Cortex of kidney (tissue), 1 donor: ENCODE measurements at places on chromosomes 11 and 22.

DNA sequence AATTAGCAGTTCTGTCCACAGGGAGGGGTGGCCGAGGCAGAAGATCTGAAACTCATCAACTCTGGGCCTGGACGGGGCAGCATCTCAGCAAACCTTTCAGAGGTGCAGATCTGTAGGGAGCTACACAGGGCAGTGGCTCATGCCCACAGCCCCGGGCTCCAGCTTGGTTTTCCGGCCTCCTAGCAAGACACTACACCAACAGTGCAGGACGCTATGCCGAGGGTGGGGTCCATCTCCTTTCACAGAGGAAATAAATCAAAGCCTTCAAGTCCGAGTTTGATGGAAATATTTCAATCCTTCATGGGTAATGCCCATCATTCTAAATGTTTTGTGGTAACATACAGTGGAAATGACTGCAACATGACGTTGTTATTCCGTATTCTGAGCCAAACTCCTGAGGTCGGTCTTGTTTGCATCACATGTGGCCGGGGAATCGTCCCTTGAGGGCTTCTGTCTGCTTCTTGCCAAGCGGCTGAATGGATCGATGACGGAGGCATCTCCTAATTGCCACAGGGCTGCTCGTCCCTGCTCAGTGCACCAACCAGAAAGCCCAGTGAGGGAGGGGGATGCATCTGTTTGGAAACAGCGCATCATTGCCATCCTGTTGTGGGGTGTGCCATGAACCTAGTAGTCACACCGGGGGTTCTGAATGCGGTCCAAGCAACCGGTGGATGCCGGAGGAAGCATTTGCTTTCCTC lies 30.0 kb downstream of the LINC01488 start:
- DNase-seq = no peak

DNA sequence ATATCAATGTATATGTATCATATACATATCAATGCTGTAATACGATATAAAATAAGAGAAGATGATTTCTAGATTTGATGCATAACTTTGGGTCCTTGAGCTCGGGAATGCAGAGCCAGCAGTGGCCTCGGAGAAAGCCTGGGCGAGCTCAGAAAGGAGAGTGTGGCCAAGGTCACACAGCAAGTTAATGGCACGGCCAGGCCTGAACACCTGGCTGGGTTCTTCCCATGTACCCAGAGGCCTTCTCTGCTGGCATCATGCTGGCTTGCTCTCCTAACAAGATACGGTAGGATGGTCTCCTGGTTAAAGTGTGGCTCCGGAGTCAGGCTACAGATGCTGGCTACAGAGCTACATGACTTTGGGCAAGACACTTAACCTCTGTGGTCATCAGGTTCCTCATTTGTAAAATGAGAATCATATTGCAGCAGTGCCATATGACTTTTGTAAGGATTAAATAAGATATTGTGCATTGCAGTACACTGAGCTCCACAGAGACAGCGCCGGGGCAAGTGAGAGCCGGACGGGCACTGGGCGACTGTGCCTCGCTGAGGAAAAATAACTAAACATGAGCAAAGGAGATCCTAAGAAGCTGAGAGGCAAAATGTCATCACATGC lies 29.9 kb downstream of the TPST2 start:
- DNase-seq = no peak

DNA sequence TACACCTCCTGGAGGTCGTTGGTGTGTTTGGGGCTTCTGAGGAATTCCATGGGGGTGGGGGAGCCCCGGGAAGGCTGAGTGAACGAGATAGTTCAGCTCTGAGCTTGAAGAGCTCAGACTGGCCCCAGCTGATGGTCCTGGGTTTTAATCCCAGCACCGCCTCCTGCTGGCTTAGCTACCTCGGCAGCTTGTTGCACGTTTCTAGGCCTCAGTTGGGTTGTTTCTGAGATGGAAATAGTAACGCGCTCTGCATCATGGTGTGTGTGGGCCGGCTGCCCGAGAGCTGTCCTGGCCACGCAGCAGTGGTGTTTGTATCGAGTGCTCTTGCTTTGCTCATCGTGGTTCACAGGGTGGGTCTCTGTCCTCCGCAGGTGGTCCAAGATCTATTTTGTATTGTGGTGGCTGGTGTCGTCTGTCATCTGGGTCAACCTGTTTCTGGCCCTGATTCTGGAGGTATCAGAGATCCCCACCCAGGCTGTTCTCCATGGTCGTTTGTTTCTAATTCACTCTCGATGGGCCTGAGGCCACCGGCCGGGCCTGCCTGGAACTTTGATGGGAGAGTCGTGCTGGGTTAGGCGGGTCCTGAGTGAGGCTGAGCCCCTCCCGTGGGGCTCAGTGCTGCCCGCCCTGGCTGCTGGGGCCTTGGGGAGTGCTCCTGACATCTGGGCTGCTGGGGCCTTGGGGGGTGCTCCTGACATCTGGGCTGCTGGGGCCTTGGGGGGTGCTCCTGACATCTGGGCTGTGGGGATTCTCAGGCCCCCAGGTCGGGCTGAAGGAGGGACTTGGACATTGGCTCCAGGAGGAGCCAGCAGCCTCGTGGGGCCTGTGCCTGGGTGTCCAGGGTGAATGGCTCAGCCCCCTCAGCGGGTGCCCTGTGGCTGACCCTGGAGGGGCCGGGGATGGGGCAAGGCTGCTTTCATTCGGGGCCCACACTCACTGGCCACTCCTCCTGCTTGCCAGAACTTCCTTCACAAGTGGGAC lies 37.7 kb downstream of the TPCN2 start:
- DNase-seq = no peak

DNA sequence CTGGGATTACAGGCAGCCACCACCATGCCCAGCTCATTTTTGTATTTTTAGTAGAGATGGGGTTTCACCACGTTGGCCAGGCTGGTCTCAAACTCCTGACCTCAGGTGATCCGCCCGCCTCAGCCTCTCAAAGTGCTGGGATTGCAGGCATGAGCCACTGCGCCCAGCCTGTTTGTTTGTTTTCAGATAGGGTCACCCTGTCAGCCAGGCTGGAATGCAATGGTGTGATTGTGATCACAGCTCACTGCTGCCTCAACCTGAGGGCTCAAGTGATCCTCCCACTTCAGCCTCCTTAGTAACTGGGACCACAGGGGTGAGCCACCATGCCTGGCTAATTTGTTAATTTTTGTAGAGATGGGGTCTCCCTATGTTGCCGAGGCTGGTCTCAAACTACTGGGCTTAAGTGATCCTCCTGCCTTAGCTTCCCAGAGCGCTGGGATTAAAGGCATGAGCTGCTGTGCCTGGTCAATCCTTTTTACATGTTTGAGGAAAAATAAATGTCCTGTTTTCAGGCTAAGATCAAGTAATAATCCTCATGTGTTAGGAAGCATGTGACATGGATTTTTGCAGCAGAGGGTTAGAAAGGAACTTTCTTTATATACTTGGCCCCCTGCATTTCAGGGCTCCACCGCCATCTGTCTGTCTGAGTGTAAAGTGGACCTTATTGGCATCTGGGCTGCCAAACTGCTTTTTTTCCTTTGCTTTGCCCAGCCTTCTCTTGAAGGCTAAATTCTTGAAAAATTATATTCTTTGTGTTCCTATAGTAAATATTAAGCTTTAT lies 4.8 kb upstream of the SLC3A2 start:
- no peak for DNase-seq

DNA sequence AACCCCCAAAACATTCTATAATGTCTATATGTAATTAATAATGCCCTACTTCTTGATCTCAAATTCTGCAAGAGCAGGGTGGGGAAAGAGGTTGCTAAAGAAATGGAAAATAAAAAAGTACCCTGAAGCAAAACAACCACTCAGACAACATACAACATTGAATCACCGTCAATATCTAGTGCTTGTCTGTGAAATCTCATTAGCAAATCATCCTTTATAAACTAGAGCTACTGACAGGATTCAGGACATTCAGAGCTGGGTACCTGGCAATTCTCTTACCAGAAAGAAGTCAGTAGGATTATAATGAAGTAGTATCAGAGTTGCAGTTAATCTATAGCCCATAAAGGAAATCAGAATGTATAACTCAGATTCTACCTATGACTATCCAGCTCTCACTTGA lies 143.2 kb downstream of the CADM1 start:
- DNase-seq = no peak

DNA sequence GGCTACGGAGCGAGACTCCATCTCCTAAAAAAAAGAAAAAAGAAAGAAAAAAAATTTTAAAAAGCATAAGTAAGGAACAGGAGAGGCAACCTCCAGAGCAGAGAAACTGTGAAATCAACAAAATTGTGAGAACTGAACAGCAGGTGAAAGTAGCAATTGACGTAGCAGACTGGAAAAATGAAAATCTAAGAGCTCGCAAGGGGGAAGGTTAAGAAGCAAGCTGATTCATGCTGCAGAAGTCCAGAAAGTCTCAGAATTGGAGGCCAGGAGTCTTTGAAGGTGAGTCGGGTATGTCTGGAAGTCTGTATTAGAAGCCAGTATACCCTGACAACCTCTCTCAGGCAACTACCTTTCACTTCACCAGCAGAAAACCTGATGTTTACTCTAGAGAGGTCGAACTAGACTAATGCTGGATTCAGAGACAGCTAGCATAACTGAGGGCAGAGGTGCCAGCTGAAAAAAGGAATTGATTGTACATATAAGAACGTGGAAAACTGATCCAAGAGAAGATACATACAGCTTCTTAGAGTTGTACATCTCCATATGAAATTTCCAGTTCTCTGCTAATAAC lies 161.5 kb downstream of the WNT11 start:
- DNase-seq = no peak

DNA sequence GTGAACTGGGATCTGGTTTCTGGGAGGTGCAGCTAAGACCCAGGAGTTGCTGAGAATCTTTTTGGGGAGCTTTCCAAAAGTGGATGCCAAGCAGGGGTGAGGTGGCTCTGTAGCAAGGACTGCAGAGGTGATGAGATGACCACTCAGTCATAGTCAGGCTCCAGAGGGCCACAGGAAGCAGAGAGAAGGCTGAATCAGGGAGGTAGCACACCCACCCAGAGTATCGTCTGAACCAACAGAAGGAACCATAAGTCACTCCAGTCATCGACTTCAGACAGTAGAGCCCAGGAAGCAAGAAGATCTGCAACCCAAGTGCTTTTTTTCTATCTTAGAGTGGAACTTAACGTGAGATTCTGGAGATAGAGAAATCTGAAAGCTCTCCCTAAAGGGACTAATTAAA lies 335.7 kb upstream of the MPPED2 start:
- no peak for DNase-seq

DNA sequence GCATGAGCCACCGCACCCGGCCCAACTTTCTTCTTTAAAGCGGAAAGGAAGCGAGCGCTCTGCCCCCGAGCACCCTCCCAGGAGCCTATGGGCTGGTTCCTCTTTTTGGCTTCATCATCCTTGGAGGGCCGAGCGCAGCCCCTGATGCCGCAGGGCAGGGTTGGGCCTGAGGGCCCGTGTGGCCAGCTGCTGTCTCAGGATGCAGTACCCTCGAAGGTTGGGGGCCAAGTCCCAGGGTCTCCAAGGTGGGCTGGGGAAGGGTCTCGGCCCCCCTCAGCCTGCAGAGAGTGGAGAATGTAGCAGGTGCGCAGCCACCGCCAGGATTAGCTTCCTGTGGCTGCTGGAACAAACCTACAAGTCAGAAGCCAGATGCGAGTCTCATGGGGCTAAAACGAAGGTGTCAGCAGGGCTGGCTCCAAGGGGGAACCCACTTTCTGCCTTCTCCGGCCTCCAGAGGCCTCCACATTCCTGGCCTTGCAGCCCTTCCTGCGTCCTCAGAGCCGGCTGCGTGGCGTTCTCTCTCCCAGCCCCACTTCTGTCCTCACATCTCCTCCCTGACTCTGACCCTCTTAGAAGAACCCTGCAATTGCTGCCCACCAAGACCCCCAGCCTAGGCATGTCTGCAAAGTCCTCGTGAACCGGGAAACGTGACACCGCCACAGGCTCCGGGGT lies 2.9 kb downstream of the PANX2 start:
- no peak for DNase-seq

DNA sequence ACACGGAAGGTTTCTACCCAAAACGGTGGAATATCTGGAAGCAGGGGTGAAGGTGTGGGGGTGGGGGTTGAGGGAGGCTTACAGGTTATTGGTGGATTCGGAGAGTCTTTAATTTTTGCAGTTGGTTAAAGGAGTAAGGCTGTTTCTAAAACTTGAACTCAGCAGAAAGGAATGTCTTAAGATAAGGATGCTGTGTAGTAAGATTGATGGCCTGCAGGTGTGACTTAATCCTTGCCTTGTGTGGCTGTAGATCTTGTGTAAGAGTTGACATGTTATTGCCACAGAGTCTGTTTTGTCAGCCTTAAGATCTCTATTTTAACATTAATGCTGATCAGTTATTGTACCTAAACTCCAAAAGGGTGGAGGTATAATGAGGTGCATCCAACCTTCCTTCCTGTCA lies 16.4 kb upstream of the OR6M1 start:
- DNase-seq = no peak

- no peak for DNase-seq
Measured at GRCh38 chr11:4044976-4045646, 49.5 kb upstream of the RRM1 start.

DNA sequence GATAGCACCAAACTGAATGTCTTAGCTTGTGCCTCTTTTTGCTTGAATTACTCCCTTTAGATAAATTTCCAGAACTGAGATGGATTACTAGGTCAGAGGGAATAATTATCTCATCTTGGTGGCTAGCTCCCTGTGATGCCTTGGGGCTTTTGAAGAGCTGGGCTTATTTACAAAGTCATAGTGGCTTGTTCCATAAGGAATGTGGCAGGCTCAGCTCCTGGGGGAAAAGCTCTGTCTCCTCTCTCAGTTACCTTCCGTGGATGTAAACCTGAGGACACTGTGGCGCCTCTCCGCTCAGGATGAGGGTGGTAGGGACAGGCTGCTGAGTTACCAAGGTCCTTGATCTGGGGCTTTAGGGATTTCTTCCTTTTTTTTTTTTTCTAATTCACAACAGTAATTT lies 121.7 kb downstream of the PARVA start:
- no peak for DNase-seq

DNA sequence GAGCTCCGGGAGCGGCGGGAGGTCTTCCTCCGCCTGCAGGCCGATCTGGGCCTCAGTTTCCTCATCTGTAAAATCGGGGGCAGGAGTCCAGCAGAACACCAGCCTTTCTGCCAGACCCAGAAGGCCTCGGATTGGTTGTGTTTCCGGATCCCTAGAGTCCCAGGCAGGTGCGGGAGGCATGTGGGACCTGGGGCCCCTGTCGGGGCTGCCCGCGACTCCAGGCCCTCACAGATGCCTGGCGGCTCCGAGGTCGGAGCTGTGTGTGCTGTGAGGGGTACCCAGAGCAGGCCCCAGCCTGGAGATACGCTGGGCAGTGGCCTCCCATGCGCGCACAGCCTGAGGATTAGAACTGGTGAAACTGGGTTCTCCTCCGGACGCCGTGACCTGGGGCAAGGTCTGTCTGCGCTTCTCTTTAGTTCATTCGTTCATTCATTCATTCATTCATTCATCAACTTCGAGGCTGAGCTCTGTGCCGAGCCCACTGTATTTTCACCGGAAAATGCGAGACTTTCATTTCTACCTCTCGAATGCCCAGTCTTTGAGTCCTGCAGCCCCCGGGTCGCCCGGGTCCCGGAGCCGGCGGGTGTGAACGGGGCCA lies 24.6 kb downstream of the FLRT1 start:
- no peak for DNase-seq
